ENCODE measurements at places on chromosomes 3 and 15.

GRCh38 chr3:181313335-181313734 is 323.8 kb upstream of the DNAJC19 start:
- DNase-seq = no peak

DNA sequence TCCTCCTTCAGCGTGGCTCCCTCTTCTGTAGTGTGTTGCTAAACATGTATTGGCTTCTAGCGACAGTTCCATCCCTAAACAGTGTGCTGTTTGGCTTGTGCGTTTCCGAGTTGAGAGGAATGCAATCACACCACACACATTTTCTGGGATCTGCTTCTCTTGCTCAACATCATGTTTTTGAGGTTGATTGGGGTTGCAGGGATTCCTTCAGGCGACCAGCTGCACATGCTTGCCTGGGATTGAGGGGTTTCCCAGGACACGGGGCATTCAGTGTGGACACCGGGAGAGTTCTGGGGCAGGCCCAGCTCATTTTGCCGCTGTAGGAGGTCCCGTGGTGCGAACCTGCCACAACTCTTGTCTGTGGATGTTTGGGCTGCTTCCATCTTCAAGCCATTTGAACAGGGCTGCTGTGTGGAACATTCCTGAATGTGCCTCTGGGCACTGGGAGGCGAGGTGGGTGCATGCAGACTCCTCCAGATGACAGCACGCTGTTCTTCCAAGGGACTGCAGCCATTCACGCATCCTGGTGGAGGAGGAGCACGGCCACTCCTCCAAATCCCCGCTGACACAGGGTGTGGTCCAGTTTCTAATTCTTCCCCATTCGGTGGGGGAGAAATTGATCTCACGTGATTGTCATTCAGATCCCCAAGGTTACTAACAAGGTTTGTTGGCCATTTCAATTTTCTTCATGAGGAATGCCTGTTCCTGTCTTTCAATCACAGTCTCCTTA is 82.8 kb downstream of the PLXNA1 start:
- no peak for DNase-seq

DNA sequence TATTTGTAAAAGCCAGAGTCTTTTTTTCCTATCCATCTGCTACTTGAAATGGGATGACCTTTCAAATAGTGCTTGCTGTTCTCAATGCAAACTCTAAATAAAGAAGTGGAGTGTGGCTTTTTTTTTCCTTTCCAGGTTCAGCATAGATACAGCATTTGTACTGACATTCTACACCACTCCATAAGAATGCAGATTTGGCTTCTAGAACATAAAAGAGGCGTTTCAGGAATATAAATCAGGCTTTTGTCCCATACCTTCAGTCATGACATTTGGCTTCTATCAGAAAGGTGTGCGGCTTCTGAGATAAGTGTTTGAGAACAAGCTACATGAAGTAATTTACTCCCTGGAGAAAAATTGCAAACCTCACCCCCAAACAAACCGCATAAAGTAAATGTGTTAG is 553.1 kb downstream of the FHIT start:
- DNase-seq = no peak

DNA sequence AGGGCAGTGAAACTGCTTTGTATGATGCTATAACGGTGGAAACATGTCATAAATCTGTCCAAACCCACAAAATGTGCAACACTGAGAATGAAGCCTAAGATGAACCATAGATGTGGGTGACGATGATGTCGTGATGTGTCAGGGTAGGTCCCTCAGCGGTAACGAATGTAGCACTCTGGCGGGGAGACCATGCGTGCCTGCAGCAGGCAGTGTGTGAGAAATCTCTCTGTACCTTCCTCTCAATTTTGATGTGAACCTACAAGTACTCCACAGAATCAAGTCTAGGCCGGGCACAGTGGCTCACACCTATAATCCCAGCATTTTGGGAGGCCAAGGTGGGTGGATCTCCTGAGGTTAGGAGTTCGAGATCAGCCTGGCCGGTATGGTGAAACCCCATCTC is 268.2 kb upstream of the LYSMD4 start:
- no peak for DNase-seq

GRCh38 chr3:197406266-197406665 is 107.9 kb upstream of the DLG1 start:
- DNase-seq = no peak

- no peak for DNase-seq
Measured at GRCh38 chr3:55059027-55059629, 131.3 kb upstream of the LRTM1 start.

DNA sequence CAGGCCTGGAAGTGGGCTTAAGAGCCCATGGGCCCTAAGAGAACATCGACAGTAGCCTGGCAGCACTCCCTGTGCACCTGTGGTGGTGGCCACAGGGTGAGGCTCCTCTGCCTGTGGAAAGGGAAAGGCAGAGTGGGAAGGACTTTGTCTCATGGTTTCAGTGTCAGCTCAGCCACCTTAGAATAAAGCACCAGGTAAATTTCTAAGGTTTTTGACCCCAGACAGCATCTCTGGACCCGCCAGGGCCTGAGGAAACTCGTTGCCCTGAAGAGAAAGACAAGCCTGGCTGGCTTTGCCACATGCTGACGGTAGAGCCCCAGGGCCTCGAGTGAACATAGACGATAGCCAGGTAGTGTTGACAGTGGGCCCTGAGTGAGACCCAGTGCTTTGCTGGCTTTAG is 22.1 kb downstream of the GOLGA6A start:
- DNase-seq = no peak

DNA sequence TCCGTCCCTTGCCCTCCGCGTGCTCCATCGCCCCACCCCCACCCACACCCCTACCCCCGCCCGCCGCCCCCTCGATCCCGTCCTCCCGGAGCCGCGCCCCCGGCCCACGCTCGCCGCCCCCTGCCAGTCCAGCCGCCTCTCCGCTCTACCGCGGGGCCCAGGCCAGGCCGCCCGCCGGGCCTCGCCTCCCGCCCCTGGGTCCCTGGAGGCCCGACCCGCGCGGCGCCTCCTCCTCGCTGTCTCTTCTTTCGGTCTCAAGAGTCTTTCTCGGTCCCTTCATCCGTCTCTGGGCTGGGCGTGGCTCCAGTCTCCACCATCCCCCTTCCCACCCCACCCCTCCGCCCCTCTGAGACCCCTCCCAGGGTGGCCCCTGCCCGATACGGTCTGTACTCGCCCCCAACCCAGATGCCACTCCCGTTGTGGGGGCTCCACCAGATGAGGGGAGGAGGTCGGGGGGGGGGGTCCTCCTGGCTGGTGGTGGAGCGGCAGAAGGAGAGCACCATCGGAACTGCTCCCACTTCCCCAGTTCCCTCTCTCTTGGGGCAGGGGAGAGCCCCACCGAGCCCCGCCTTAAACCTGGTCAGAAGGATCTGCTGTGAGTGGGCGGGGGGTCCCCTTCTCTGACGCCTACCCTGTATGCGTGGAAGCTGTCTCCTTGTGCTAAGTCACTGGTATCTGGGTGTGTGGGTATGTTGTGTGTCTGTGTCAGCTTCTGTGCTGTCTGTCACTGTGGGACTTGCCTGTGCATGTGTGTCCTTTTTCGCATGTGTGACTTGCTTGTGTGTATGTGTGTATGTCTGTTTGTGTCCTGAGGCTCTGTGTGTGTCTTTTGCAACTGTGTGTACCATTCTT is 1.0 kb downstream of the PRKCD start:
- no peak for DNase-seq

- no peak for DNase-seq
Measured at GRCh38 chr15:36590838-36591237, 11.4 kb downstream of the CDIN1 start.

DNA sequence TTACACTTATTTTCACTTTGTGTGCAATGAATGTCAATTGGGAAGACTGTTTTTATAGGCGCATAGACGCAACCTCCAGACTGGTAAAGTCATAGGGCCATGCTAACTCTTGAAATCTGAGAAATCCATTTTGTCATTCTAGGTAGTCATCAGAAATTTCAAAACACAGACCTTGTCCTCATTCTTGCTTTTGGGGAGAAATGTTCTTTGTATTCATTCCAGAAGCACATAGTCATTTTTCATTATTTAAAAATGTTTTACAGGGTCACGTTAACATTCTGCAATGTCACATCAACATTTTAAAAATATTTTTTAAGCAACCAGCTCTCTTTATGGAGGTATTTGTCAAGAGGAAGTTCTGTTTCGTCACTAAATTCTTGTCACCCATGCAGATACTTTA is 898.4 kb downstream of the PDCD6IP start:
- no peak for DNase-seq

DNA sequence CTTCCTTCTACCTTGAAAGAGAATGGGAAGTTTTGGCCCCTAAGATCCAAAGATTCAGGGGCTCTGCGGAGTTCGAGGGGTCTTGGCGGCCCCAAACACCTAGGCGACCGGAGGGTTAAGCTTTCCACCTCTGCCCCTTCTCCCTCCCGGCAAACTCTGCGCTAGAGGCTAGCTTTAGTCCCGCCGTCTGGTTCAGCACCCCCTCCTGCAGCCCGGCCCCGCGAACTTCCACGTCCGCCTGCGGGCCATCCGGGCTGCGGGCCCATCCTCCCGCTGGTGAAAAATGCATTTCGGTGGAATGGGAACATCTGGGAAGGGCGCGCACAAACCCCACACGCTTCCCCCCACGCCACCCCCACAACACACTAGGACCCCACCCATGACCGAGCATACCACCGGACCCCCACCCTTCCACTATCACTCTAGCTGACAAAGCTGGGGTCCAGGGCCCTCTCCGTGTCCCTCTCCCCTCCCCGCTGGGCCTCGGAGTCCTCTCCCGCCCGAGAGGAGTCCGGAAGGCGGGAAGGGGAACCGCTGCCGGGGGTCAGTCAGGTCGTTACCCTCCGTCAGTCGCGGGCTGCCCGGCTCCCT is 1.0 kb downstream of the SHOX2 start:
- DNase-seq = no peak

Data from hypothalamus (tissue), 51 donors.